ENCODE measurements at places on chromosomes 2 and 18. TPM values are rescaled to one million over a fixed set of nuclear protein-coding genes. Genes with fewer than 3 reads are reported as not detected.

GRCh38 chr2:189799531-189799930 lies 15.3 kb downstream of the PMS1 start:
- DNase-seq = no peak
- H3K4me3 ChIP-seq = no peak overlapping the region
- H3K4me1 ChIP-seq = no peaks in the 10 kb centered on the region
- peaks cover 21% of the 10 kb centered on the region for H3K36me3 ChIP-seq

GRCh38 chr2:25814681-25815080 lies 63.6 kb downstream of the ASXL2 start:
- no peaks in the 10 kb centered on the region for H3K36me3 ChIP-seq
- no peak overlapping the region for H3K27ac ChIP-seq
- H3K4me1 ChIP-seq = no peaks in the 10 kb centered on the region

DNA sequence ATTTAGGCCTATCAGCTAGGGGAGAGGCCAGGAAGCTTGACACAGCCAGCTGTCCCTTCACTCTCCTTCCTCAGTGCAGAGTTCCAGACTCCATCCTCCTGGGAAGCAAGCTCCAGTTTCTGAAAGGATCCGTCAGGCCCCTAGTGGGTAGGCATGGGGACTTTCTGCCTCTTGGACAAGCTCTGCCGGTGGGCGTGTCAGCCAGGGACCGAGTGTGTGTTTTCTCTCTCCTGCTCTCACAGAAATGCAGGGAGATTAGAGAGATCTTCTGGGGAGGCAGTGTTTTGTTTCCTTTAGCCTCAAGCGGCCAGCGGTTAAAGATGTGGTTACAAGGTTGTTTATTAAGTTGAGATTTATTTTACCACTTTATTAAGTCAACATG lies 29.9 kb upstream of the OTOS start:
- no peak for DNase-seq
- no peak overlapping the region for H3K4me3 ChIP-seq
- no peaks in the 10 kb centered on the region for H3K36me3 ChIP-seq
- no peak overlapping the region for H3K27ac ChIP-seq

DNA sequence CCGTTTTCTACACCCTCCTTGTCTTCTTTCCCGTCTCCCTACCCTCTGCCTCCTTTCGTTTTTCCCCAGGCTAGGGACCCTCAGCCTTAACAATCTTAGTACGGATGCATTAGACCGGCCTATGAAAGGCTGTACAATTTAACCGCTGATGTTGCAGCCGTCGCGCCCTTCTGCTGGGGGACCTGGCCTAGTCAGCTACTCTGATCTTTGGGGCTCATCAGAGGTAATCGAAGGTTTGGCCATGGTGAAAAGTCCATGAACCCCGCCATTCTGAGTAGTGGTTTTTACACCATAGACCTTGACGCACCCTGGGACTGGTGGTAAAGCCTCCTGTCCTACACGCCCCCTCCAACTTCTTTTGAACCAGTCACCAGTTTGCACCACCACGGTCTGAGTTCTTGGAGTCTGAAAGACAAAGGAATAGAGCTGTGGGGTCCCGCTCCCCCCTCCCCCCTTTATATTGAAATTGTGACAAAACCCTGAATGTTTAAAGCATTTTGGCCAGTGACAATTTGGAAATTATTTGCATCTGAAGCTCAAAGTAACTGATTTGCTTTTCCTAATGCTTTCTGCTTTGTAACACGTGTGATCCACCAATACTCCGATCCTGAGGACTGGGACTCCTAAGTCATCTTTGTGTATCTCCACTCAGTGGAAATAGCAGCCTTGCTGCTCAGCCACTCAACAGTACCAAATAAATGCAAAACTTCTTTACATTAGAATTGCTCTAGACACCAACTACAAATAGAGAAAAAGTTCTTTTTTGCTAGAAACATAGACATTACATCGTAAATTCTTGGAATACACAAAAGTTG lies 642 bp upstream of the SRSF7 start:
- peaks cover 16% of the 10 kb centered on the region for H3K36me3 ChIP-seq
- H3K4me3 ChIP-seq = peak overlapping the region; percentile 90
- H3K27me3 ChIP-seq = no peaks in the 10 kb centered on the region
- H3K27ac ChIP-seq = peak overlapping the region; percentile 98

DNA sequence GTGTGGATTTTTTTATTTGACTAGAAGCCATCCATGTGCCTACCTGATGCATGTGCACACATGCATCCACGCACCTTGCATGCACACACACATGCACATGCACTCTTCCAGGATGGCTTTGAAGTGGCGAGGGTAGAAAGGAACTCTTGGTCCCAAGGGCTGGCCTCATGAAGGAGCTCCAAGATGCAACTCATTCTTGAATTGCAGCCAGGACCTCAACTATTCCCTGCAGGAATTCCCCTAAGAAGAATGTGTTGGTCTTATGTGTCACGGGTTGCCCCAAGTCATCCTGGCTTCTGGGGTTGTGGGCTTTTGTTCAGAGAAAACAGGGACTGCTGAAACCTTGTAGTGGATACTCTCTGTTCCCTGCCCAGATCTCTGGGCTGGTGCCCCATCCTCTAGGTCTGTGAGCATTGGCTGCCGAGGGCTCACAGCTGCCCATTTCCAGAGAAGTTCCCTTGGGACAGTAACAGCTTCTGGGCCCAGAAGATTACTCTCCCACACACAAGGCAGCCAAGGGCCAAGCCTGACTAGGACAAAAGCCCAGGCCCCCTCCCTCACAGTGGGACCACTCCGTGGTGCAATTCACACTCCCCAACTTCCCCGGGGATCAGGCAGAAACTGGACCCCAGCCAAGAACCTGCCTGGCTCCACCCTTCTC lies 137.6 kb downstream of the COPS8 start:
- no peaks in the 10 kb centered on the region for H3K27me3 ChIP-seq
- H3K27ac ChIP-seq = peak overlapping the region; percentile 55
- peaks cover 15% of the 10 kb centered on the region for H3K4me1 ChIP-seq
- H3K4me3 ChIP-seq = no peak overlapping the region
- H3K36me3 ChIP-seq = no peaks in the 10 kb centered on the region

DNA sequence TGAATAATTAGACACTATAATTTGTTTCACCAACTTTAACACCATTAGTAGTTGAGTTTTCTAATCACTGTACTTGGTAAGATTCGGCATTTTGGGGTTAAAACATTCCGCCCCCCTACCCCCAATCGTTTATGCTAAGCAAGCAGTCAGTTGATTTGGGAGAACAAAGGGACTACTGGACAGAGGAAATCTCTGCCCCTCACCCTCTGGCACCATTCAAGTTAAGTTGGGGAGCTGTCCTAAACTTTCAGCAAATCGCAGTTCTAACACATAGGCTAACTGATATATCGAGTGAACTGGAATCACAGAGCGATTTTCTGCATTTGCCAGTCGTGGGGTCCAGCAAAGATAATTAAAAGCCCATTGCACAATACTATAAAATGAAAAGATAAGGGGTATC lies 5.6 kb downstream of the KLF7 start:
- peak overlapping the region; percentile 10 for H3K27ac ChIP-seq
- H3K36me3 ChIP-seq = no peaks in the 10 kb centered on the region
- no peak for DNase-seq
- H3K27me3 ChIP-seq = no peaks in the 10 kb centered on the region
- H3K4me3 ChIP-seq = peak overlapping the region; percentile 79

- no peaks in the 10 kb centered on the region for H3K4me1 ChIP-seq
- no peaks in the 10 kb centered on the region for H3K36me3 ChIP-seq
- no peak for DNase-seq
- no peaks in the 10 kb centered on the region for H3K27me3 ChIP-seq
- H3K27ac ChIP-seq = no peak overlapping the region
These were observed 186.5 kb downstream of the CCDC102B start for GRCh38 chr18:68984342-68984741.

DNA sequence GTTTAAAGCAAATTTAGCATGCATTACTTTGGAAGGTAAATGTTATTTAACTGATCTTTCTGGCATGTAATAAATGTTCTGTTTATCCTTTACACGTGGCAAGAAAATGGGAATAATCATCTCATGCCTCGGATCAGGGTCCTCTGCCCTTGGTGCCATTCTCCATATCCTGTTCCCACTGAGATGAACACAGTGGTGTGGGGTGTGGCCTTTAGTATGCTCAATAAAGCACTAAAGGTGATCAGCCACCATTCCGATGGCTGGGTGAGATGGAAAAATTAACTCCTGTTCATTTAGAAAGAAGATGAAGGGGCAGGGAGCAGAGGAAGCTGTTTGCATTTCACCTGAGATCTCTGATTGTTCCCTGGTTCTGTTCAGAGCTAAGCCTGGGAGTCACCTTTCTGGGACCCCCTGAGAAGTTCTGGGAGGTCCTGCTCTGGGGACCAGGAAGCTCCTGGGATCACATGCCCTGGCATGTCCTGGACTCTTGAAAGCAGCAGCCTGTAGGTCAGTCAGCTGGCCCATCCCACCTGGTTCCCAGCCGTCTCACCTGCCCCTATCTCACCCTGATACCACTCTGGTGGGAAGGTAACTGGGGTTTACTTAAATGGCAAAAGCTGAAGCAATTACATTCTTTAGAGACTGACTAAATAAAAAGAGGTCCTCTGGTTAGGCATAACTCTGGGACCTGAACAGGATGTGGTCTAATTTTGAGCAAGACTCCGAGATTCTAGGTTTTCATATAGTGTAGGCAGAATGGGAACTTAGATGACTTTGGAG lies 288.9 kb upstream of the EPAS1 start:
- no peaks in the 10 kb centered on the region for H3K27me3 ChIP-seq
- no peak overlapping the region for H3K4me3 ChIP-seq
- H3K27ac ChIP-seq = no peak overlapping the region
- no peak for DNase-seq
- H3K36me3 ChIP-seq = peaks cover 3% of the 10 kb centered on the region
- peaks cover 2% of the 10 kb centered on the region for H3K4me1 ChIP-seq

DNA sequence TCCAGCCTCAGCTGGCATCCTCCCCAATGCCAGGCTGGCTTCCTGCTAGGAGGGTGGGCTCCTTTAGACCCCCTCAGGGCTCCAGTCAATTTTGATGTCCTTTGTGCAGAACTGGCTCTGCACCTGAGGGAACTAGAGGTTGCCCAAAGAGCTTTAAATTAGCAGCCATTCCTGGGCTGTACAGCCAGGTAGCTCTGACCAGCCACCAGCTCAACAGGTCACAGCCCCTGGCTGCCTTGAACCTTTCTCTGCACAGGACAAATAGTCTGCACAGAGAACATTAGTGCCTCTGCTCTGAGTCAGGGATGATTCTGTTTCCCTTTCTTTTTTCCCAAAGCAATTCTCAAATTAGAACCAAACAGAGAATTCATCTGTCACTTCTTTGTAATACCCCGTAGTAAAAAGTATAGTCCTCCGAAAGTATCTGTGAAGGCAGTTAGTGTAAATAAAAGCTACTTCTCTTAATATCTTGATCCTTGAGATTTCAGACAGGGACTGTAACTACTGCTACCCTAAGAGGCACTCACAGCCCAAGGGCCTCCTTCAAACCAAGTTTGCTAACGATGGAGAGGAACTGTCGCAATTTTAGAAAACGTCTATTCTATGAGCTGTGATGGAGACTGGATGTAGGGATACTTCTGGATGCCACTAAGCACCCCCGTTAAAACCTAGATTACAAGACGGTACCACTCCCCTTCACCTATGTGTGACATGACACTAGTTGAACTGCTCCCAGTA lies 3.0 kb downstream of the TTC32 start:
- no peak overlapping the region for H3K4me3 ChIP-seq
- no peak for DNase-seq
- H3K27me3 ChIP-seq = no peaks in the 10 kb centered on the region

DNA sequence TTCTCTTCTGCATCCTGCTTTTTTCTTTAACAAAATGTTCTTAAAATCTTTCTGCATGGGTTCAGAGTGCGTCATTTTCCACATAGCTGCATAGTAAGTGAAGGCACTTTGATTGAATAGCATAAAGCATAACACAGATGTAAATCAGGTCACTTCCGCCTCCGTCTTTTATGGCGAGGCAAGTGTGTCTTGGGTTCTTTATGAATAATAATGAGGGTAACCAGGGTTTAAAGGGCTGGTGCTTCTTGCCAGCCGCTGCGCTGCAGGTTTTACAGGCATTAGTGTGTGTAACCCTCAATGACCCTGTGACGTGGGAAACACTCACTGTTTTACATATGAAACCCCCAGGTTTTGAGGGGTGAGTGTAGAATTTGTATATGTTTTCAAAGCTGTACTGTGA lies 164.2 kb downstream of the MYT1L start:
- H3K4me1 ChIP-seq = no peaks in the 10 kb centered on the region
- H3K27me3 ChIP-seq = no peaks in the 10 kb centered on the region
- DNase-seq = no peak
- no peaks in the 10 kb centered on the region for H3K36me3 ChIP-seq
- no peak overlapping the region for H3K27ac ChIP-seq
- no peak overlapping the region for H3K4me3 ChIP-seq

DNA sequence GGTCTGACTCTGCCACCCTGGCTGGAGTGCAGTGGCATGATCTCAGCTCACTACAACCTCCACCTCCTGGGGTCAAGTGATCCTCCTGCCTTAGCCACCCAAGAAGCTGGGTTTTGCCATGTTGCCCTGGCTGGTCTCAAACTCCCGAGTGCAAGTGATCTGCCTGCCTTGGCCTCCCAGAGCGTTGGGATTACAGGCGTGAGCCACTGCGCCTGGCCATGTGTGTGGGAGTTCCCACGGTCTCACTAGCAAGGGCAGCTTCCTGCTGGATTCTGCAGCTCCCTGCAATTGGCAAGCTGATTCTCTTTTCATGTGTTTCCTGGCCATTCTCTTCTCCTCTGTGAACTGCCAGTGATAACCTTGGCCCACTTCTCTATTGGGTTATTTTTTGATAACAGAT lies 84.0 kb downstream of the USP40 start:
- H3K27ac ChIP-seq = peak overlapping the region; percentile 45
- H3K27me3 ChIP-seq = no peaks in the 10 kb centered on the region
- no peak overlapping the region for H3K4me3 ChIP-seq
- H3K36me3 ChIP-seq = peaks cover 18% of the 10 kb centered on the region
- H3K4me1 ChIP-seq = peaks cover 7% of the 10 kb centered on the region

GRCh38 chr2:85843543-85843942 lies 45.2 kb downstream of the ST3GAL5 start:
- no peak overlapping the region for H3K4me3 ChIP-seq
- no peaks in the 10 kb centered on the region for H3K27me3 ChIP-seq
- no peak for DNase-seq
- no peaks in the 10 kb centered on the region for H3K4me1 ChIP-seq
- H3K27ac ChIP-seq = no peak overlapping the region

DNA sequence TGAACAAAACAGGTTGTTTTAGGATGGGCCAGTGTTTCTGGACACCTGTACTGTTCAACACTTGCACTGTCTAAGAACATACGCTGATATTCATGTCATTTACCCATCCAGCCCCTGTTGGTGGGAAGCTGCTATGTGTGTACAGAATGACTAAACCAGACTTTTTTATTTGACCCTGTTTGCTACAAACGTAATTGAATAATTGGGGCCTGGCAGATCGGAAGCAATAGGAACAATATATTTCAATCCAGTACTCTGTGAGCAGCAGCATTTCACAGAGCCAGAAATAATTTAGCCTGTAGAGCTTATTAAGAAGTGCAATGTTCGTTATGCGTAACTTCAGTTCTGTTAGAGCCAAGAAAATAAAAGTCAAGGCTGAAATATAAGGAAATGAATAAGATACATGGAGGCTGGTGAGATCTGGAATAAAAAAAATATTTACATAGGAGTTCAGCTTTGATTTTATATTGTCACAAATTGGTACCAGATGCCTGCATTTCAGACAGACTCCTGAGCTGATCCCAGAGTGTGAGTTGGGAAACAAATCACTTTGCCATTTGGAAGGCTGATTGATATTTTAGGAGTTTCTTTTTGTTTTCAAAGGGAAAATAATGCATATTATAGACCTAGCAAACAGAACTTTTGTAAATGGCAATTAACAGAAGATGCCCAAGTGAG lies 19.7 kb downstream of the CABLES1 start:
- H3K36me3 ChIP-seq = no peaks in the 10 kb centered on the region
- DNase-seq = no peak
- H3K27ac ChIP-seq = peak overlapping the region; percentile 36
- peak overlapping the region; percentile 14 for H3K4me3 ChIP-seq
- peaks cover 7% of the 10 kb centered on the region for H3K4me1 ChIP-seq

EGR4 gene
- not detected for total RNA-seq

TEX44 gene
- total RNA-seq = not detected

SMAD4 gene
- total RNA-seq = 196 TPM

GAREM1 gene
- total RNA-seq = 8.9 TPM

SH3YL1 gene
- 3.0 TPM for total RNA-seq
